ENCODE measurements at places on chromosomes 5 and 9.

DNA sequence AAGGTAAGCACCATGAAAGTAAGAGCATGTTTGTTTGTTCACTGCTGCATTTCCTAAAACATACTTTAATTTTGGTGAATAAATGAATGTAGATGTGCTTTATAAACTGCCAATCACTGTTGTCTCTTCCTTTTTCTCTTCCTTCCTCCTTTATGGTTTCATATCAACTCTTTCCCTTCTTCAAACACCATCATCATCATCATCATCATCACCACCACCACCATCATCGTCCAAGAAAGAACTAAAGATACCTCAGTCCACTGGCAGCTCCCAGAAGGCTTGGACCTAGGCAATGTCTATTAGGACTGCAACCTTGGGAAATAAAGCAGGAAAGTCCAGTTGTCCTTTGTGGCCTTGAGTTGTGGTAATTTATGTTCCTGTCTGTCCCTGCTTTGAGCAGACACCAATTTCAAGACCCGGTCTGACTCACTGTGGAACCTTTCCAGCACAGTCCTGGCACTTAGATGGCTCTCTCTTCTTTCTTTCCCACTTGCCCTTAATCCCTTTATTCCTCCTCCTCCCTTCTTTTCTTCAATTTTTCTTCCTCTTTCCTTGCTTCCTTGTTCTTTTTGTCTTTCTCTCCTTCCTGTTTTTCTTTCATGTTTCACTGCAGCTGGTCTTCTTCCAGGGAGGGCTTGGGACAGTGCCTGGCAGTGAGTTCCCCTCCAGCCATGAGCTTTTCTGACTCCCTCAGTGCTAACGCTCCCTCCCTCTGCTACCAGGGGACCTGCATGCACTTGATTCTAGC is 99.3 kb downstream of the ANGPTL2 start:
- no peak for DNase-seq

GRCh38 chr9:91118704-91119025 is 243.1 kb downstream of the AUH start:
- DNase-seq, result no peak

DNA sequence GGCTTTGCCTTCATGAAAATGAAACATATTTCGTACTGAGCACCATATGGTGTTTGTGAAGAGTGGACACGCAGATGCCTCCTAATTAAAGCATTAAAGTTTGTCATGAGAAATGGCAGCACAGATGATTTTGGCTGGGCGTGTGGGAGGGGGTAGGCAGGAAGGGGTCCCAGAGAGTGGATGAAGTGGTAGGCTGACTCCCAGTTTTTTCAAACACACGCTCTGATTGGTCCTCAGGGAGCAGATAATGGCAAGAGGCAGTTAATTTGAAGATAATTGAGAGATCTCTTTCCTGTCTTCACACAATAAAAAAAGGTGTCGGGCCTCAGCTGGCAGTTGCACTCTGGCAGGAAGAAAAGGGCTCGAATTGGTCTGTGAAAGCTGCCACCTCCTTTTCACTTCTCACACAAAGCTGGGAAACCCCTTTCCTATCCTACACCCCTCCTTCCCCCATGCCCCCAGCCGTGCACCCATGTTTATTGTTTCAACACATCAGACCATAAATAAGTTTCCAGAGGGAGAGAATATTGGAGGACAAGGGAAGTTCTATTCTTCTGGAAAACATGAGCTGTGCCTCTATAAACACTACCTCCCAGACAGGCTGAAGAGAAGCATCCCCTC is 429.6 kb downstream of the ARHGEF28 start:
- no peak for DNase-seq

- no peak for DNase-seq
Observed at GRCh38 chr5:398475-399295, 44.3 kb upstream of the EXOC3 start.

- DNase-seq, result no peak
Observed at GRCh38 chr9:135888126-135888765, 19.1 kb downstream of the CAMSAP1 start.

GRCh38 chr9:23677446-23677845 is 148.6 kb downstream of the ELAVL2 start:
- DNase-seq, result no peak

DNA sequence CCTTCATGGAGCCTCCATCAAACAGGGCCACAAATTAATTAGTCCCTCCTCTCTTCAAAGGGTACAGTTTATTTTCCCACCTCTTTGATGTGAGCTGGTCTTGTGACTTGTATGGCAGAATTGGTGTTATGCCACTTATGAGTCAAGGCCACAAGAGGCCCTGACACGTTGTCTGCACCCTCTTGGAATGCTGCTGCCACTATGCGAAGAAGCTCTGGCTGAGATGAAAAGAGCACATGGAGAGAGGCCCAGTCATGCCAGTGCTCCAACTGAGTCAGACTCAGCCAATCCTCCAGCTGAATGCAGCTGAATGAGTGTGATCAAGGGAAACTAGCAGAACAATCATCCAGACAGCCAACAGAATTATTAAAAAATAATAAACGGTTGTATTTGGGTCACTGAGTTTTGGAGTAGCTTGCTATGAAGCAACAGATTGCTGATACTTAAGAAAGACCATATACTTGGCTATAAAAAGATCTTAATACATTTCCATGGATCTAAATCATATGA is 128.3 kb downstream of the MARCHF11 start:
- DNase-seq, result no peak

- no peak for DNase-seq
Observed at GRCh38 chr5:160792732-160793529, 59.1 kb downstream of the ATP10B start.

GRCh38 chr9:17134396-17135294 is at the start of gene CNTLN:
Gene CNTLN, plus strand, starts transcription at chr9:17135040. Its CDS starts 26 bp downstream, at chr9:17135066.
- no peak for DNase-seq

DNA sequence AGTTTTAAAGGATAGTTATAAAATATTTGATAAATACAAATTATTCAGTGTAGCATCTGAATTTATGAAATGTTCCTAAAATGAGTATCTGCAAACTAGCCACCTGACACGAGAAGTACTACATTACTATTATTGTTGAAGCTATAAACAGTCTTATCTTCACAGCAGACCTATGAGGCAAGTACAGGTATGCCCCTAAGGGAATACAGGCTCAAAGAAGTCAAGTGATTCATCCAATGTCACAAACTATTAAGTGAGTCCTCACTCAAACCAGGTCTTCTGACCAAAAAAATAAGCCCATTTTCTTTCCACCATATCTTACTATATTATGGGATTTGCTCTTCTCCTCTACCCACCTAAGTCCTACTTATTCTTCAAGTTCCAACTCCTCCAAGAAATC is 28.7 kb downstream of the STRBP start:
- DNase-seq, result no peak

DNA sequence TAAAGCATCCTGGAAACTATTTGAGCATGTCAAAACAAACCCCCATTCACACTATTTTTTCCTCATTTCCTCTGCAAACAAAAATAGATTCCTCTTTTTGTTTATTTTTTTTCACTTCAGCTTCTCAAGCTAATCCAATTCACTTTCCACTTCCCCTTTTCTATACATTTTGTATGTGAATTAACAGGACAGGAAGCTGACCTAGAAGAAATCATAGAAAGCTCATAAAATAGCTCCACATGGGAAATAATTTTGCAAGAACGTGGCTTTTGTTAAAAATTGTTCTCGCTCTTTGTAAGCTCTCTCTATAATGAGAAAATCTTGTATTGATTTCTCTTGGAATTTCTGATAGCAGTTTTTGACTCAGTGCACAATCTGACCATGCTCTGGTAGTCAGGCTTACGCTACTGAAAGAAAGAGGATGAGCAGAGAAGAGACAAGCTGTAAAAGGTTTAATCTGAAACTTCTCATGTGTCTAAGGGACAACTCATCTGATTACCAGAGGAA is 215.8 kb downstream of the ADAMTS12 start:
- DNase-seq, result no peak

- no peak for DNase-seq
Observed at GRCh38 chr5:139849942-139850341, 54.3 kb downstream of the PSD2 start.

DNA sequence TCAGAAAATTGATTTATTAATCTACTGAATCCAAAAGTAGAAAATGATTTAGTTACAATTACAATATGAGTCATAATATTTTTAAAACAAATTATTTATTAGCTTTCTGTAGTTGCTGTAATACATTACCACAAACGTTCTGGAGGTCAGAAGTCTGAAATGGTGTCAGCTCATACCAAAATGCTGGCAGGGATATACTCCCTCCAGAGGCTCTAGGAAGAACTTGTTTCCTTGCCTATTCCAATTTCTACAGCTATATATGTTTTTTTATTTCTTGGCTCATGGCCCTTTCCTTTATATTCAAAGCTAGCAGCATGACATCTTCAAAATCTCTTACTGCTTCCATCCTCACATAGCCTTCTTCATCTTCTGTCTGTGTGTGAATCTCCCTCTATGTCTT is 667.9 kb upstream of the ITGA1 start:
- DNase-seq, result no peak

DNA sequence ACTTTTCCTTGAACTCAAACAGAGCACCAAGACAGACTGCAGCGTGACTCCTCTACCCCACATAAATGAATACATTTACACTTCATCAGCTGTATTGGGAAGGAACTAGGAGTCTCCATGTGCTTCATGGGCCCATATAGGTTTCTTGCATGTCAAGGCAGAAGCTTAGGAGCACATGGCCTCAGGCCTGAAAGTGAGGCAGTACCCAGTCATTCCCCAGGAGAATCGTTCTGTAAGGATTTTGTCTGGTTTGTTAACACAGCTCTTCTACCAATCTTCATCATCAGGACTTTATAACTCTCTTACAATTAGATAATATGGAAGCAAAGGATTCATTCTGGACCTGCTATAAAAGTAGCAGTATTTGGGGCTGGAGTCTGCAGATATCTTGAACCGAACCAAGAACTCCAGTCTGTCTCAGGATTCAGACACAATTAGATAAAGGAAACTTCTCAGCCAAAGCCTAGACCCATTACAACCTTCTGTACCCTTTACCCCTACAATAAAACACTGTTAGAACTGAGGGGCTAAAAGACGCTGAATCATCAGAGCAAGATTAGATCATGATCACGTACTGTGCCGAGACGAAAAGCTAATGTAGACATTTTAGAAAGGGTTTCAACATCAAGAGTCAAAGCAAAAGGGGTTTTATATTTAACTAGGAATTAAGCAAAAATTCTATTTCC is 385.5 kb upstream of the SLC30A5 start:
- DNase-seq, result no peak

DNA sequence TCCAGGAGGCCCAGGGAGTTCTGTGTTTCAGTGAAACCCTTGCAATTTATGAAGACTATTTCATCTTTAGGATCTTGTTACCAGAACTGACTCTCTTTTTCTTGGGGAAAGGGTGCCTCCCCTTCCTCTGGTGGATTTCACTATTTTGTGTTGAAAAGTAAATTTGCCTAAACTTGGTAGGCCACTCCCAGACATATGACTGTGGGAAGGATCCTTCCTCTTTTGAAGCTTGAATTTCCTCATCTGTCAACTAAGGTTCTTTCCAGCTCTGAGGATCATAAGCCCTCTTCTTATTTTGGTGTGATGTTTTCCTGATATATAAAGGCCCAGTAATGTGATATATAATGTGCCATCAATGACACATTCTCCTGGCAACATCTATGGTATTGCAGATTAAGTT is 59.1 kb upstream of the ZFAND5 start:
- no peak for DNase-seq

DNA sequence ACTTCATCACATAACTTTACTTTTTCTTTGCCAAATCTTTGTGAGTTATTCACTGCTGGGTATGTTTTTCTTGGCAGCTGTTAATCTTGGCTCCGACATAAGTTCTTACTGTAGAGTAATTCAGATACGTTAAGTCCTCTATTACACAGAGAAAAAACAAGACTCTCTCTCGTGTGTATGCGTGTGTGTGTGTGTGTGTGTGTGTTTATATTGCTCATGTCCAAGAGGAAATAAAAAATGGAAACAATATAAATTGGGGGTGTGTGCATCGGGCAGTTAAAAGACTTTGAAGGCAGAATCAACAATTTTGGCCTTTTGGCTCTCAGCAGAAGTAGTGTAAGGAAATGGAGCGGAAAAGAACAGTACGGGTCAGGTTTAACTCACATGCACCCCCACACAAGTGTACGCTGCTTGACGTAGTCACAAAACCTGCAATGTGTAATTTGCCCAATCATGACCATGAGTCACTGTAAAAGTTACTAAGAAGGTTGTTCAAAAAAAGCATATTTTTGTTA is 67.2 kb upstream of the IFNE start:
- no peak for DNase-seq

- DNase-seq, result no peak
Observed at GRCh38 chr5:19625562-19625961, 362.4 kb downstream of the CDH18 start.

DNA sequence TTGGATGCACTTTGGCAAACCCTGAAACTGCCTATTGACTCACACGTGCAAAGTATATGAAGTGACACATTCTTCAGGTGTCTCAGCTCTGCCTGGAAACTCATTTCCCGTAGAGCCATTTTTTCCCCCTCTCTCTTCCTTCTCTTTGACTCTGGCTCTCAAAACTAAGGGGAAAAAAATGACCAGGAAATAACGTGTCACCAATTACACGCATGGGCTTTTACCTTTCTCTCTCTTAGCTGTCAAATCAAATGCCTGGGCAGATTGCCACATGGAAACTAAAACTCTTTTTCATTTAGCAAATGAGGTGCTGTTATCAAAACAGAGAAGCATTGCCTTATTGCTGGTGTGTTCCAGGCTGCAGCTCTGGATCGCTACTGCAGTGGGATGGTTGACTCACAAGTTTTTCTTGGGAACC is 18.3 kb upstream of the IFNK start:
- DNase-seq, result no peak

Data from Panc1 (cell line).